ENCODE measurements at places on chromosomes 11 and 22.
A peak's percentile ranks its signal among the peaks of the same experiment; 100 is the strongest.

GRCh38 chr11:67354075-67355022, 1.0 kb upstream of the POLD4 start:
- no peak for DNase-seq

GRCh38 chr11:69074375-69075140, 25.8 kb downstream of the TPCN2 start:
- no peak for DNase-seq

- peak; percentile 80 for DNase-seq
Observed at GRCh38 chr11:123054301-123055065, 7.5 kb downstream of the HSPA8 start.

GRCh38 chr11:76644591-76644990, 26.0 kb downstream of the LRRC32 start:
- no peak for DNase-seq

DNA sequence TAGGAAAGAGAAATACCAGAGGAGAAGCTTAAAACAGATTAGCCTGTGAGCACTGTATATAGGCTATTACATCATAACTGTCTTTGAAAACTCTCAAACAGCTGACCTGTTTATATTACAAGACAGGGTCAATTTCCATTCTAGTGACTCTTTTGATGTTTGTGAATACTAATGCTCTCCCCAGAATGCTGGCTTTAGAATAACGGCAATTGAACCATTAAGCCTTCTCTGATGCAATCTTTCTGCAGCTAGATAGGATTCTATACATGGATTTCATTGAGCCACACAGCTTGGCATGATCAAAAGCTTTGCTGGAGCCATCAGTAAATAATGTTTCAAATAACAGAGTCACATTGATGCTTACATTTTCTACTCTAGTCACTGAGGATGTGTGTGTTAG, 122.7 kb upstream of the FAT3 start:
- DNase-seq: no peak

- DNase-seq: no peak
Observed at GRCh38 chr11:20443596-20443995, 56.1 kb downstream of the PRMT3 start.

GRCh38 chr11:63910675-63911074, 6.3 kb downstream of the RCOR2 start:
- no peak for DNase-seq

GRCh38 chr11:88979641-88980040, 86.1 kb downstream of the GRM5 start:
- no peak for DNase-seq

GRCh38 chr11:124068601-124069110, 27.5 kb upstream of the OR10G7 start:
- no peak for DNase-seq

DNA sequence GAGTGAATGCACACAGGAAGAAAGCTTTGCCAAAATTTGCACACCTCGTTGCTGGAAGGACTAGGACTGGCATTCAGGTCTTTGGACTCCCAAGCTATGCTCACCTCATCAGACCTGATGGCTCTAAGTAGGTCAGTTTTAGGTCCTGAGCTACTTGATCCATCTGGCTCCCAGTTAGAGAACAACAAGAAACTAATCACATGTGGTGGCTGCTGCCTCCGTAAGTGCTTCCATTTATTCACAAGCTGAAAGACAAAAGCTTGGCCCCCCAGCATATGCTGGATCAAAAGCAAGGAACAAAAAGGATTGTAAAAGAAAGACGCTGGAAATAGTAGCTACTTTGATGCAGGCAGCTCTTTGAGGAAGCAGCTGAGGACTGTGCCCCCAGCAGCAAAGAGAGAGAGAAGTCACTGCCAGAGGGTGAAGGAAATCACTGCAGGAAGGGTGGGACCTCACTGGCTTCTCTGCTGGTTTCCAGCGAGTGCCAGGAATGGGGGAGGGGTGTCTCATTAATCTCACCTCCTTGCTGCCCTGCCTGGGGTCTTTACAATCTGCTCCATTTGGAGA, 268.9 kb downstream of the KIRREL3 start:
- no peak for DNase-seq

DNA sequence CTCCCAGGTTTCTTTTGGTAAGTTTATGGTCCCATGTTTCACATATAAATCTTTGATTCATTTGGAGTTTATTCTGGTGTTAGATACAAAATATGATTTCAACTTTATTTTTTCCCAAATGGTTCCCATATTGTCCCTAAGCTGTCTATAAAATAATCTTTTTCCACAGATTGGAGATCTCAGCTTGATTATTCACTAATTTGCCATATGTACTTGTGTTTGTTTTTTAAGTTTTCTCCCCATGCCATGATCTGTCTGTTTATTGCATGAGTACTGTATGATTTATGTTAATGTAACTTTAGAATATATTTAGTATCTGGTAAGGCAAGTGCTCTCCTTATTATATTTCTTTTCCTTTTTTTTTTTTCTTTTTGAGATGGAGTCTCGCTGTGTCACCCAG, 19.9 kb upstream of the CLMP start:
- DNase-seq: no peak

DNA sequence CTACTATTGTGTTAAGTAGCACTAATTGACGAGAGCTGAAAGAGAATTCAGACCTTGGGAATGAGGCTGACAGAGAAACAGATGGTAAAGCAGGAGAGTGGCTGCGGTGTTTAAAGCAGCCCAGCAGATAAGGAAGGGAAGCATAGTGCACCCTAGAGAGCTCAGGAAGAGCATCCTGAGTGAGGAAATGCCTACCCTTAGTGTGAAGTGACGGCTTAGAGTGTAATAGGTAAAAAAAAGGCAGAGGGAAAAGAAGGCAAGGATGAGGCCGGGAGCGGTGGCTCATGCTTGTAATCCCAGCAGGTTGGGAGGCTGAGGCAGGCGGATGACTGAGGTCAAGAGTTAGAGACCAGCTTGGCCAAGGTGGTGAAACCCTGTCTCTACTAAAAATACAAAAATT, 22.4 kb upstream of the ETS1 start:
- DNase-seq: no peak

- no peak for DNase-seq
Observed at GRCh38 chr11:7536100-7536499, 22.3 kb downstream of the PPFIBP2 start.

DNA sequence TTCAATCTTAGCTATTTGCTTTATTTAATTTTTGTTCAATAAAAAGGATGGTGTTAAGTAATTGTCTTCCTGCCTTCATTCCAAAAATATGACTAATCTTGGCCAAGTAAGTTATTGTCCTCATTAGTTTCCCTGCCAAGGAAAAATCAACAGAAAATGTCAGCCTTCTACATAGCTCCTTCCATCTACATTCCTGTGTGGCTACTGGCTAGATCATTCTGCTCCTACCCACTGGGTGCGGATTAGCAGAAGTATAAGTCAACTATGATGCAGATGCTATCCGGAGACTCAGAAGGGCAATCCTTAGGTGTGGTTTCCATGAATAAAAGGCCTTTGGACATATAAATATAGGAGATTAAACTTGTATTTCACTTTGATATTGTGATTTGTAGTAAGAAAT, 154.4 kb downstream of the SBF2 start:
- DNase-seq: no peak

GRCh38 chr11:11884774-11885481, 43.2 kb downstream of the USP47 start:
- no peak for DNase-seq

GRCh38 chr22:28009272-28009827, 90.3 kb upstream of the PITPNB start:
- DNase-seq: peak; percentile 51

DNA sequence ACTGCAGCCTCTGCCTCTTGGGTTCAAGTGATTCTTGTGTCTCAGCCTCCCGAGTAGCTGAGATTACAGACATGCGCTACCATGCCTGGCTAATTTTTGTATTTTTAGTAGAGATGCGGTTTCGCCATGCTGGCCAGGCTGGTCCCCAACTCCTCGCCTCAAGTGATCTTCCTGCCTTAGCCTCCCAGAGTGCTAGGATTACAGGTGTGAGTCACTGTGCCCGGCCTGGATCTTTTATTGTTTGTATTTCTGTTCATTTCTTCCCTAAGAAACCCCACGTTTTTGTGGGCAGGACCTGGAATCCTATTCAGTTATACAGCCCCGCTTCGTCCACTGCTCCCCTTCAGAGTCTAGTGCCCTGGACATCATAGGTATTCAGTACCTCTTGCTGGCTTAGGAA, 28.7 kb downstream of the ZBTB16 start:
- no peak for DNase-seq

DNA sequence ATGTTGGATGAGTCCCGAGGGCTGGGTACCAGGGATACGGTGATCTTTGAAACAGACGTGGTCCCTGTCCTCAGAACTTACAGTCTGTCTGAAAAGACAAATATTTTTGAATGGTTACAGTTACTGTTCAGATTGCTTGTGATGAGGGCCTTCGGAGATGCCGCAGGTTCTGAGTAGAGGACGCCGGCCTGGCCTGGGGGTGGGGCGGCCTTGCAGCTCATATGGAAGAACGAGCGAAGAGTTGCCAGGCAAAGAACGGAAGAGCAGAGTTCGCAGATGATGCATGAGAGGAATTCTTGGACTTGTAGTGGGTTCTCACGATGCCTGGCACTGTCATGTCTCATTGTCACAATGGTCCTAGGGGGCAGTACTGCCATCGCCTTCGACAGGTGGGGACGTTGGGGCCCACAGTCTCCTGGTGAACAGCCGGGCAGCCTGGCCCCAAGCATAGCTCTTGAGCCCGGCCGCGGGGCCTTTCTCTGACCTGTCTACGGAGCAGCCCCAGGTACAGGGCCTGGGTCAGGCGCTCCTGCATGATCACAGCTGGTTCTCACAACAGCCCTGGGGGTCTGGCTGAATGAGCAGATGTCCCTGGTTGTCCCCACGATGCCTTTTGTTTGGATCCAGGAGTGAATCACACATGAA, 60.9 kb upstream of the PARVG start:
- no peak for DNase-seq

Data from NCI-H1092 (cell line).